Activated CD4-positive, alpha-beta memory T cell treated with anti-CD3 and anti-CD28 coated beads for 36 hours (primary cell): ENCODE measurements at places on chromosomes 16 and 17. TPM values are rescaled to one million over a fixed set of nuclear protein-coding genes. Genes with fewer than 3 reads are reported as not detected.

The PIK3R6 gene
- total RNA-seq, result 0.71 TPM

The AANAT gene
- total RNA-seq, result not detected

GRCh38 chr16:79656553-79657115, 56.1 kb upstream of the MAF start:
- no peak for DNase-seq
- H3K4me3 ChIP-seq, result no peak overlapping the region
- H3K4me1 ChIP-seq, result peaks cover 4% of the 10 kb centered on the region
- H3K27ac ChIP-seq, result no peak overlapping the region
- peaks cover 3% of the 10 kb centered on the region for H3K27me3 ChIP-seq

GRCh38 chr17:32720671-32721070, 156.3 kb downstream of the MYO1D start:
- H3K4me1 ChIP-seq, result no peaks in the 10 kb centered on the region
- no peak overlapping the region for H3K27ac ChIP-seq
- H3K4me3 ChIP-seq, result no peak overlapping the region
- peaks cover 12% of the 10 kb centered on the region for H3K36me3 ChIP-seq
- H3K27me3 ChIP-seq, result no peaks in the 10 kb centered on the region

DNA sequence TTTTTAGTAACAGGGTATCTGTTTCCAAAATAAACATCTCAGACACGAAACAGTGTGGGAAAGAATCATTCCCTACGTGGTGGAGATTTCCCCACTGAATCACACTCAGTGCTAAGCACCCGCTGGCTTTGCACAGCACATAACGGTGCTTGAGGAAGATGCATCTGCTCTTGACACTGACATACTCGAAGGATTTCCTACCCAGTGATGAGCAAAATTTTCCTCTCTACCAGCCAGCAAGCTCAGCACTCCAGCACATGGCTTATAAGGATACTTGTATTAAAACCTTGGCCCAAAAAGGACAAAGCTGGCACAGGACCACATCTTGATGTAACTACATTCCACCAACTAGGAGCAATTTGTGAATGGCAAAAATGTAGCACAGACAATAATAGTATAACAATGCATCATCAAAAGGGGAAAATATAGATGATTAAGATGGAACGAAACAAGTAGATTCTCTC, 59.0 kb downstream of the ANKFY1 start:
- peaks cover 44% of the 10 kb centered on the region for H3K36me3 ChIP-seq
- peaks cover 20% of the 10 kb centered on the region for H3K4me1 ChIP-seq
- no peaks in the 10 kb centered on the region for H3K27me3 ChIP-seq
- H3K4me3 ChIP-seq, result no peak overlapping the region
- peak overlapping the region; percentile 65 for H3K27ac ChIP-seq

- H3K4me3 ChIP-seq, result peak overlapping the region; percentile 94
- no peak for DNase-seq
- peaks cover 64% of the 10 kb centered on the region for H3K4me1 ChIP-seq
- no peaks in the 10 kb centered on the region for H3K27me3 ChIP-seq
- H3K27ac ChIP-seq, result peak overlapping the region; percentile 97
- H3K36me3 ChIP-seq, result peaks cover 11% of the 10 kb centered on the region
Observed at GRCh38 chr16:50265716-50266336, 525 bp upstream of the ADCY7 start.

- no peak overlapping the region for H3K4me3 ChIP-seq
- no peak for DNase-seq
- no peaks in the 10 kb centered on the region for H3K27me3 ChIP-seq
- no peak overlapping the region for H3K27ac ChIP-seq
- H3K4me1 ChIP-seq, result peaks cover 48% of the 10 kb centered on the region
Observed at GRCh38 chr16:8854298-8854948, 14.4 kb downstream of the CARHSP1 start.
